ENCODE measurements at places on chromosomes 16 and 17.

GRCh38 chr17:8257801-8258200, 8.7 kb downstream of the PFAS start:
- no peak for DNase-seq

- DNase-seq: no peak
Observed at GRCh38 chr17:56937687-56938086, 23.2 kb downstream of the COIL start.

- DNase-seq: no peak
Observed at GRCh38 chr17:35849469-35850348, 19.0 kb downstream of the HEATR9 start.

GRCh38 chr16:77531752-77532151, 96.9 kb upstream of the ADAMTS18 start:
- DNase-seq: no peak

- no peak for DNase-seq
Observed at GRCh38 chr17:45391291-45391690, 41.4 kb downstream of the ARHGAP27 start.

Data from stimulated activated CD4-positive, alpha-beta T cell treated with anti-CD3 and anti-CD28 coated beads, Interleukin-1b, Interleukin-23, amount 100 ng/mL, for 1 hour (primary cell).